ENCODE measurements at places on chromosomes 16 and 17. TPM values are rescaled to one million over a fixed set of nuclear protein-coding genes. Genes with fewer than 3 reads are reported as not detected.

DNA sequence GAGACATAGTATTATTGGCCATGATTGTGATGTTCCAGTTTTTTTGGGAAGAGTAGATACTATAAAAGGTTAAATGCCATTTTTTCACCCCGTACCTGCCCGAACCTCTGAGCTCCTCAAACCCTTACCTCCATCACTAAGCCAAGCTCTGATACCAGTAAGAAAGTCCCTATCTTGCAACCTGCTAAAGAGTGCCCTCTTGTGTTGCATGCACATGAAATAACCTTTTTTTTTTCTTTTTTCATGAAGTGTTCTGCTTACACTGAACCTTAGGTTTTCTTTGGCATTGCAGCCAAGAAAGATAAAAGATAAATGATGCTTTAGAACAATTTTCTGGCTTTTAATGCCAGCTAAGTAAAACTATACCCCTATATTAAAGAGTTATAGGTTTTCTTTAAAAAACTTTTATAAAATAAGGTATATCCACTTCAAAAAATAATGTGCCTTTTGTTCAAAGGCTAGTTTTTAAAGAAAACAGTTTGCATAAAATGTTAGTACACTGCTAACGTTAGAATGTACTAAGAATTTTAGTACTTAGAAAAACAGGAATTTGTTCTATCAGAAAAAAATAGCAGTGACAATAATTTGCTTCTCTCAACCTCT, 295.3 kb upstream of the PMFBP1 start:
- DNase-seq = peak; percentile 56

GRCh38 chr17:50562242-50563091, 2.0 kb downstream of the CACNA1G start:
- DNase-seq = no peak

DNA sequence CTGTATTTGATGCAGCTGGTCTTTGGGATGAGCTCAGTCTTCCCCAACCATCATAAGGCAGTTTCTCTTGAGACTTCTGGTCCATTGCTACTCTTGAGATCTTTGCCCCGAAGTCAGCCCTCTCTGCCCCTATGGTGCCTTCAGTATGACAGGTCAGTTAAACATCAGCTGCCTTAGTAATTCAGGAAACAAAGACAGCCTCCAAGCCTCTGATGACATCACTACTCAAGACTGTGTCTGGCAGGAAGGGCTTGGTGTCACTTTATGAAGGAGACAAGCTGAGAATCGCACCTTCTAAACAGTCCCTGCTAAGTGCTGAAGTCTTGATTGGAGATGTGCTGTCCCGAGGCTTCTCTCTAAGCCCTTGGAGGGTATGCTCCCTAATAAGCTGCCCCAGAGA, 104.9 kb upstream of the TBX2 start:
- peak; percentile 78 for DNase-seq

Gene KCNJ16
- not detected for total RNA-seq

Gene ATAD5
- 4.5 TPM for total RNA-seq

Gene CBX8
- 7.3 TPM for total RNA-seq

Measured in M059J (cell line).